Testis (tissue), 5 donors: ENCODE measurements at places on chromosomes 2 and 18.

DNA sequence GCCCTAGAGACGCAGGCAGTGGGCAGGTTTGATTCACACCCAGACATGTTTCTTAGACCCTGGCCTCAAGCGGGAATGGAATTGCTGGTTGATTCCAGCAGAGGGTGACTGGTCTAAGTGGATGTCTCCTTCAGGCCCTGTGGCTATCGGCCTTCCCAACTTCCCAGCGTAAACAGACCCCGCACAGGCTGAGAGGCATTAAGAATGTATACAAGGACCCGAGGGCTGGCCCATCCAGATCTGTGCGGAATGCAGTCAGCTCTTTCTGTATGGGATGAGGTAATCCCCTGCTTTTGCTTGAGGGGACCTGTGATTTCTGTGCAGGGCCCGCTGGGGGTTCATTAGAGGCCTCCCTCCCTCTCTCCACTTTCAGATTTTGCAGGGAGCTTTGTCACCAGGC is 6.5 kb downstream of the ACKR3 start:
- DNase-seq, result no peak

- DNase-seq, result no peak
These were observed 47.5 kb downstream of the LMAN2L start for GRCh38 chr2:96692094-96692971.

GRCh38 chr18:33146014-33146413 is 294.5 kb downstream of the CCDC178 start:
- no peak for DNase-seq

DNA sequence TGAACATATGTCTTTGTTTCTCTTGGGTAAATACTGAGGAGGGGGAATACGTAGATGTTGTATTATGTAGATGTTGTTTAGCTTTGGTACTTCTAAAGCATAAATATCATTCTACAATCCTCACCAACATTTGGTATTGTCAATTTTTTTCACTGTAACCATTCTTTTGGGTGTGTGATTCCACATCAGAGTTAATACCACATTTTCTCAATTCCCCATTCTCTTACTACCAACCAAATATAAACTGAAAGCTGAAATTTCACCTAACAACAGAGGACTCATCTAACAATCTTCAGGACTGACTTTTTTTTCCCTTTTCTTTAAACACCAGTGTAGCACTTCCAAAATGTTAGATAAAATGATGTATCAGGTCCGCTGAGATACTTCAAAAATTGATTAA is 120.7 kb upstream of the RIOK3 start:
- DNase-seq, result no peak

DNA sequence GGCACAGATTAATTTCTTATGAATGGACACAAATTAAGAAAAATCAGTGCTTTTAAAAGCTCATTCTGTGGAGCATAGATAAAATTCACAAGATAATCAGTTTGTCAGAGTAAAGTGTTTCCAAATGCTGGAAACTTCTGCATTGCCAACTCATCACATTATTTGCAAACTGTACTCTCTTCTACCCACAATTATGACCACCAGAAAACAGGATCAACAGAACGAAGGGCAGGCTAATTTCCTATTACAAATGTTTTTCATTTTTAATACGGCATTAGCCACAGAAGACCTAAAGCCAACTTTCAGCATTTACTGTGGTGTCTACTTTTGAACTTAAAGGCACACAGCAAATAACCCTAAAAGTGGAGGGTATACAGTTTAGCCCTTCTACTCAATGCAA is 6.0 kb downstream of the IRS1 start:
- no peak for DNase-seq

- no peak for DNase-seq
These were observed 10.4 kb downstream of the PELI1 start for GRCh38 chr2:64133828-64134227.

GRCh38 chr18:76447258-76447890 is 47.7 kb downstream of the ZNF516 start:
- peak; percentile 66 for DNase-seq
